ENCODE measurements at places on chromosomes 6 and 20.
A peak's percentile ranks its signal among the peaks of the same experiment; 100 is the strongest.

DNA sequence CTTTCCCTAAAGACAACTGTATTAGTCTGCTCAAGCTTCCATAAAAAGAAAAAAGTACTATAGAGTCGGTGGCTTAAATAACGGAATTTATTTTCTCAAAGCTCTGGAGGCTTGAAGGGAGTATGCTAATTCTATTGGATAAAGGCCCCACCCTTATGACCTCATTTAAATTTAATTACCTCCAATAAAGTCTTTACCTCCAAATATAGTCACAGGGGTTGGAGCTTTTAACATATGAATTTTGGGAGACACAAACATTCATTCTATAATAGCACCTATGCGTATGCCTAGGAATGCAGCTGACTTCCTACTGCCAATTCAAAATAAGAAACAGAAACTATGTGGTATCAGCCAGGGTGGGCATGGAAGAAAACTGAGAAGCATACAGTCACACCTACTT, 25.4 kb downstream of the KIAA0319 start:
- DNase-seq, result no peak

- DNase-seq, result no peak
These were observed 469.8 kb upstream of the FLRT3 start for GRCh38 chr20:14807224-14807623.

DNA sequence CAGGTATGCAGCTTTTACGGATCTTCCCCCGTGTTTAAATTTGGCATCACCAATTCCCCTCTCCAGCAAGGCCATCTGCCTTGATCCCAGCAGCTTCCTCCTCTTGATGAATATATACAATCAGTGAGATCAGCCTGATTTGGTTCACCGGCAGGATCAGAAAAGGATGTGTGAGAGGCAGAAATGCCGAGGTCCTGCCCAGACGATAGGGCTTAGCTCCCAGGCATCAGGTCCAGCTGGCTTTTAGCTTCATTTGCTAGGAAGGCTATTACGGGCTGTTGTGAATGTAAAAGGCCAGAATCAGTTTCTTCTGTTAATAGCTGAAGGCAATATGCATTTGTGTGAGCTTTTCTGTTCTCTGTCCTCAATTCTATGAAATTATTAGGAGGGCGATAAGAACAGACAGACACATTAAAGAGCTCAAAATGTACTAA, 372.8 kb downstream of the BTBD9 start:
- DNase-seq, result no peak

DNA sequence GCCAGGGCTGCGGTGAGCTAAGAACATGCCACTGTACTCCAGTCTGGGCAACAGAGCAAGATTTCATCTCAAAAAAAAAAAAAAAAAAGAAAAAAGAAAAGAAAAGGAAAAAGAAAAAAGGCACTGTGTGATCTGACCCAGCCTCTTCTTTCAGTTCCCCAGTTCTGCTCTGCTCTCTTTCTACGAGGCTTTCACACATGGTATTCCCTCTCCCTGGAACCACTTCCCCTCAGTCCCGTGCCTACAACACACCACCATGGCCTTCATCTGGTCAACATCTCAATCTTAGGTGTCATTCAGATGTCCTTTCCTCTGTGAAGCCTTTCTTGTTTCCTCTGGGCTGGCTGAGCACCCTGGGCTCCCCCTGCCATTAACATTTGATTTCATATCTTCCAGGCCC, 2.3 kb upstream of the DSN1 start:
- no peak for DNase-seq

GRCh38 chr20:63232235-63233060, 3.3 kb upstream of the BIRC7 start:
- no peak for DNase-seq

GRCh38 chr20:50089140-50089786, 23.7 kb downstream of the UBE2V1 start:
- no peak for DNase-seq

- DNase-seq, result peak; percentile 48
These were observed 84.6 kb downstream of the PTPN1 start for GRCh38 chr20:50594591-50595432.

DNA sequence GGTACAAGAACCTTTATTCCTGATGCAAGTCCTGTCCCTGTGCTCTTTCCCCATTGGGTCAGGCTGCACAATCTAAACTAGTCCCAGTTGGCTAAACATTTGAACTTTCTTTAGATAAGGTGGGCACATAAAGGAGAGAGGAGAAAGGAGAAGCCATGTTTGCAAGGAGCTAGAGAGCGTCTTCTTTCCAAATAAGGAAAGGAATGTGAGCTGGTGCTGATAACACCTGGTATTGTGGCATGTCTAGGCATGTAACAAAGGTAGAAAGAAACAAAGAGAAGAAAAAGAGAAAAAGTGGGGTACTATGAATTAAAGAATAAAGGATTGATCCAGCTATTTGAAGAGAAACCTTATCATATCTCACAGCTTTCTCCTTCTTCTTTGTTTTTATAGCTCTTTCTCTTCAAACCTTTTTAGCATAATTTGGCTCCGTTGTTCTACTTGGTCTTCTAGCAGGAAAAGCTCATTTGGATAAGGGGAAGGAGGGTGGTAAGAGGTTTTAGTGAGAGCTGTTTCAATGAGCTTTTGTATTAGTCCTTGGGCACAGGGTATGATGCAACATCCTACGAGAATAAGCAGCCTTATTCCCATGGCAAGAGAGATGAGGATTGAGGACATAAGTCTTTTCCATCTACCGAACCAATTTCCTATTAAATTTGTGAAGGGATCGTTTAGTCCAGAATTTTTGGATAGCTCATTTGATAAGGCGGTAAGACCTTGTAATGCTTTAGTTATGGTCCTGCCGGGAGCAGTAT, 415.5 kb upstream of the MAN1A1 start:
- DNase-seq, result no peak

DNA sequence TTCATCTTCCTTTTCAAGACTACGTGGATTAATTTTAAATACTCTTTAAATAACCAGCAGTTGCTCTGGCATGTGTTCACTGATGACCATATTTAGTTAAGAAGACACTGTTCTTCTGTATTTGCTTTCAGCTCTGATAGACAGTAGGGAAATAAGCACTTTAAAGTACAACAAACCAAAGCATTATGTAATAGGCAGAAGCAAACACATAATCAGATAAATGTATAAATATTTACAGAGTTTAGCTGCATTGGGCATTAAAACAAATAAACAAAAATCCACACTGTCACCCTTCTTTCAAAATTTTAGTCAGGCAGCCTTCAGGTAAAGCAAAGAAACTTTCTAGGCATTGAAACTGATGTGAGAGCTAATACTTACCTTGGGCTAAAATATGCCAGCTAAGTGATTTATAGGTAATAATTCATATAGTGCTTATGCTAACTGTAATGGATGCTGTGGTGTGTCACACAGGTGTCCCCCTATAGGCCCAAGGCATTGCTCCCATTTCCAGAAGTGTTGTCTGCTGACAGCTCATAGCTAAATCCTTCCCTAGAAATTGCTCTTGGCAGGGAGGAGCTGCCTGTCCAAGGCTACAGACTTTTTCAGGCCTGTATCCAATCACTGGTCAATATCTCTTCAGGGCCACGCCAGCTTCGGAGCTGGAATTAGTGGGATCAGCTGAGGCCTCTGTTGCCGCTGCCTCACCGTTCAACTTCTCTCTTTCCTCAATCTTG, 111.5 kb upstream of the CITED2 start:
- DNase-seq, result no peak

DNA sequence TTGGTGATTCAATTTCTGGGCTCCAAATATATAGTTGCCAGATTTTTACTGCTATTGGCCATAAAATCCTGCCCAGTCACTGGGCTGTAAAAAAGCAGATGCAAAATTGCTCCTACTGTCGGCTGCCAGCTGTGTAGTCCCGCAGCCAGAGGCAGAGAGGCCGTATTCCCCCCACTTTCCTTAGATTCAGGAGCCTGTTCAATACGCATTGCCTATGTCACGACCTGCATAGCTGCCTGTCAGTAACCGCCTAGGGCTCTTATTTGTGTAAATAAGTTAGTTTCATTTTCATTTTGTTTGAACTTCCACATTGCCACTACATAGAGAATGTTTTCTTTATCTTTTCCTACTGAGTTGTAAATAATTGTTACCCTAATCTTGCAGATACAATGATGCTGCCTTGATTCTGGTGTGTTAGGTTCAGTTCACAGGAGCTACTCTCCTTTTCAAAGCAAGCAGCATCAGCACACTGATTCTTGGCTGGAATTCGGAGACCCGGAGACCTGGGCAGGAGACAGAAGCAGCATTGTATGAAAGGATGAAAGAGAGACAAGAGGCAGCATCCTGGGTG, 46.0 kb upstream of the UST start:
- no peak for DNase-seq

GRCh38 chr6:84362193-84362821, 134.9 kb upstream of the CEP162 start:
- no peak for DNase-seq

DNA sequence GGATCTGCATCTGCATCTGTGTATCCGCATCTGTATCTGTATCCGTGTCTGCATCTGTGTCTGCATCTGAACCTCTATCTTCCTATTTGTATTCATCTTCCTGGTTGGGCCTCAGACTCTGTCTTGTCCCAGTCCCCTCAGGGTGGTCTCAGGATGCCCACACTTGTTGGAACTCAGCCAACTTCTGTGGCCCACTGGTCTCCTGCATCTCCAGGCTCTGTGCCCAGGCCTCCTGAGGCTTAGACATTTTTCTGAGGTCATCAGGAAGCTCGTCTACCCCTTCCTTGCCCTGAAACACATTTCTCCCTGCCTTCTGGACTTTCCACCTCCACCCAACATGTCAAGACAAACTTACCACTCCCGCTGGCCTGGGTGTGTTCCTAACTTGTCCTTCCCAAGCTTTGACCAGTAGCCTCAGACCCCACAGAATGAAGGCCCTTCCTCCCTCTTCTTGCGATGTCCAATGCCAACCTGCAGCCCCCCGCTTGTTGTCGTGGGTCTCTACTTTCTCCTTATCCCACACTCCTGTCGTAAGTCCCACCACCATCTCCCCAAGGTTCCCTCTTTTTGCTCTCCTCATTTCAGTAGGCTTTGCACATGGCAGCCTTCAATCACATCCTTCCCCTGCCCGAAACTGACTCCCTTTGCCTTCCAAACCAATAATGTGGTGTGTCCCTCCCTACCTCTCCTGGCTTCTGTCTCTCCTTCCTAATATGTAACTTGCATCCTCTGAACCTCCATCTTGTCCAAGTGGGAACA, 176.5 kb downstream of the DLL1 start:
- no peak for DNase-seq

GRCh38 chr20:58776109-58776508, 74.6 kb downstream of the GNAS-AS1 start:
- DNase-seq, result no peak

- DNase-seq, result no peak
These were observed 159.8 kb upstream of the LAMP5 start for GRCh38 chr20:9354579-9354978.

DNA sequence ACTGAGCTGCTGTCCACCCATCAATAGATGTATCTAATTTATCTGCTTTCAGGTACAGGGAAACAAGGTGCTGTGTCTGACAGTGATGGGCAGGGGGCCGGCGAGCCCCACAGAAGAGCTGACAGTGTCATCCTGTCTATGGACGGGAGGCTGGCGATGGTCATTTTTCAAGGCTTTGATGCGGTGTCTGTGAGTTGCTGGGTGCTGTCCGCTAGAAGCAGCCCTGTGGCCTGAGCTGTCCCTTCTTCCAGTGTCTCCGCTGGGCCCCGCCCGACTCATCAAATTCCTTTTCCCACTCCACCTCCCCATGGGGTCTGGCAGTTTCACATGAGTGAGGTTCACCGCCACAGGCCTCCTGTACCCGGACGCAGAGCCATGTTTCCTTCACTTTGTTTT, 161.4 kb upstream of the PMEPA1 start:
- DNase-seq, result no peak

GRCh38 chr6:113909224-113909856, 52.2 kb downstream of the MARCKS start:
- peak; percentile 68 for DNase-seq

GRCh38 chr6:159982731-159983506, 14.0 kb downstream of the IGF2R start:
- no peak for DNase-seq

GRCh38 chr20:19741924-19742323, 16.1 kb upstream of the RIN2 start:
- no peak for DNase-seq

- DNase-seq, result peak; percentile 38
These were observed 537 bp downstream of the CSTF1 start for GRCh38 chr20:56392881-56393482.

DNA sequence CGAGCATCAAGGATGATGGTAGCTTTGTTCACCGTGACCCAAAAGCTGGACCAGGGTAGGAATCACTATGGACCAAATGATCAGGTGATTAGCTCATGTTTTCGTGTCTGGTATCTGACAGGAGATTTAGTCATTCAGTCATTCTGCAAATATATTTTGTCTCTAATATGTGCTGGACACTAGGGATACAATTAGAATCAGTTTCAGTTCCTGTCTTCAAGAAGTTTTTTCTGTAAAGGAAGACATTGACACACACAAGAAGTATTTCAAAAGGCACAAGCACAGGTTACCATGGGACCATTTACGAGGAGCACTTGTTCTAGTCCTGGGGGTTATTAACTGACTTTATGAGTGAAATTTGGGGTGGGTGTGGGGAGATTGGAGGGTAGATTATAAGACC, 244.9 kb downstream of the HIVEP2 start:
- DNase-seq, result peak; percentile 41

DNA sequence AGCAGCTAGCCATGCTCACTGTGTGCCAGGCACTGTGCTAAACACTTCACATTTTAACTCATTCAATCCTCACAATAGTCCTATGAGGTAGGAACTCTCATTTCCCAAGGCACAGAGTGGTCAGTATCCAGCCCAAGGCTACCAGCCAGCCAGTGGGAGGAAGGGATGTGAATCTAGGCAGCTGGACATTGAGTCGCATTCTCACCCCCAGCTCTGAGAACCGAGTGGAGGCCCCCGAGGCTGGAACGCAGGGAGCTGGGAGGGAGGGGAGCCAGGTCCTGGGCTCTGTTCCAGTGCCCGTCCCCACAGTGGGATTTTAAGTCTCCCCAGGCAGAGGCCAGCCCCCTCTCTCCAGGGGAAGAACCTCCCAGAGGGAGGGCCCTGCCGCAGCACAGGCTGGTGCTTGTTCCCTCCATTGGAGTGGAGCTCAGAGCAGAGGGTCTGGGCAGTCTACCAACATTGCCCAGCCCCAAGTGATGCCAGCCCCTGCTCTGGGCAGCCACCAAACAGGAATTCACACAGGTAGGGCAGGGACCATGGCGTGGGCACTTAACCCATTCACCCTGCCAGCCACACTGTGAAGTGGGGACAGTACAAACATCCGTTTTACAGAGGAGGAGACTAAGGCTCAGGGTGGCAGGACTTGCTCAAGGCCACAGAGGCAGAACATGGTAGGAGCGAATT, 131.3 kb downstream of the CEBPB start:
- DNase-seq, result no peak

DNA sequence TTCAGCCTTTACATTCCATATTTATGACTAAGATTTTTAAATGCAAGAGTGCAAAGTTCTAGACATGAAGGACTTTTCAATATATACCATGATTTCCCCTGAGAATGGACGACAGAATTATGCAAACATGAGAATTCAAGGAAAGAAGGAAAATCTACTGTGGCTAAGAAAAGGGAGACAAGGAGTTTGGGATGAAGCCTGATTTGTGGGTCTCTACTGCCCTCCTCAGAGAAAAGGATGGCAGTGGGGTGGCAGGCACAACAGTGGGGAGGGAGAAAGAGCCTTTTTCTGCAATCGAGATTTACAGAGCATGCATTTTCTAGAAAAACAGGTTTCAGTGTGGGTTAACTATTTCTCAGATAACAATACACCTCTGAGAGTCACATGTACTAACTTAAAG, 466.9 kb upstream of the NRSN1 start:
- no peak for DNase-seq
